ENCODE measurements at places on chromosomes 7 and 10.

GRCh38 chr10:119290301-119291048 lies 83.1 kb downstream of the GRK5 start:
- DNase-seq, result no peak

- DNase-seq, result peak; percentile 55
These were observed 57.2 kb upstream of the ECHDC3 start for GRCh38 chr10:11684717-11685645.

GRCh38 chr7:3011211-3011852 lies 32.3 kb downstream of the CARD11 start:
- no peak for DNase-seq

DNA sequence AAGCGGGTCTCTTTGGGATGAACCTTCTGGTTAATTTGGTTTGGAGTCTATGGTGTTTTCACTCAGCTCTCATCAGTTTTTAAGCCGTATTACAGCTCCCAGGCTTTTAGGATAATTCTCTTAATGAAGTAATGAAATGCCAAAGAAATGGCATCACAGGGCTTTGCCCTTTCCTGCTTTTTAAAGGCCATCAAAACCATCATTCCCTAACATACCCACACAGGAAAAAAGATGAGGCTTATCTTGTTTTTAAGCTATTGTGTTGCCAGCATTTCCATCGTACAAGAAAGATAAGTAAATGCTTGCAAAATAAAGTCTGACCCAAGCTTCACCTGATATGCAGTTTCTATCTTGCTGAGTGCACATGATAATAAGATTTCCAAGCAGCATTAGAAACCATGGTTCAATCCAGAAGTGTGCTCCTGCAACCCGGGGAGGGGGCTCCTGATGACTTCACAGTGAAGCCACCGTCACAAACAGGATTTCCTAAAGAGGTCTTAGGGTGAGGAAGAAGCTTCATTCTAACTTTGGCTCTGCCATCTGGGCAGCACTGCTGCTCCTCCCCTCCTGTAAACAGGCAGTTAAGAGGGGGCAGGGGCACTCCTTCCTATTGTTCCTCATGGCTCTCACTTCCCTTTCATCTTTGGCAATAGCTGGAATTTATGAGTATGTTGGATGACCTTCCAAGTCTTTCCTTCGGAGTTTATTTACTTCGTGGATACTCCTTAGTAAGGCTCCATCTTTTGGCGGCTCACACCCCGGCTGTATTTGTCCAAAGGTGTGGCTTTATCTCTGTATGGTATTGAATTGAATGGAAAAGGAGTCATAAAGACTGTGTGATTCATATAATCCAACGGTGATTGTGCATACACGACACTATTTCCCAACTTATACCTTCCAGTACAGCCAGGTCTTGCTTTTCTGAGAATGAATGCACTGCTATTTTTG lies 55.2 kb upstream of the FAM133B start:
- no peak for DNase-seq

DNA sequence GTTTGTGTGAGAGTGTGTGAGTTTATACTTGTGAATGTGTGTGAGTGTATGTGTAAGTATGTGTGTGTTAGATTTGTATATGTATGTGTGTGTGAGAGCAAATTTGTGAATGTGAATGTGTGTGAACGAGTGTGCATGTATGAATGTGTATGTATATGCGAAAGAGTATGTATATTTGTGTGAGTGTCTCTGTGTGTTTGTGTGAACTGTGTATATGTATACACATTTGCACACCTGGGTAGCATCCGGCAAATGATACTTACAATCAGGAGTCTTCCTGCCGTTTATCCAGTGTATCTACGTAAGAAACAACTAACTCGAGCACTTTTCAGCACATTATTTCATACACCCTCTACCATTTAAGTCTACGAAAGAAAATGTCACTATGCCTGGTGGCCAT lies 487.4 kb downstream of the TNS3 start:
- DNase-seq, result no peak

- DNase-seq, result no peak
These were observed 279.5 kb downstream of the WDR37 start for GRCh38 chr10:1335642-1336041.

DNA sequence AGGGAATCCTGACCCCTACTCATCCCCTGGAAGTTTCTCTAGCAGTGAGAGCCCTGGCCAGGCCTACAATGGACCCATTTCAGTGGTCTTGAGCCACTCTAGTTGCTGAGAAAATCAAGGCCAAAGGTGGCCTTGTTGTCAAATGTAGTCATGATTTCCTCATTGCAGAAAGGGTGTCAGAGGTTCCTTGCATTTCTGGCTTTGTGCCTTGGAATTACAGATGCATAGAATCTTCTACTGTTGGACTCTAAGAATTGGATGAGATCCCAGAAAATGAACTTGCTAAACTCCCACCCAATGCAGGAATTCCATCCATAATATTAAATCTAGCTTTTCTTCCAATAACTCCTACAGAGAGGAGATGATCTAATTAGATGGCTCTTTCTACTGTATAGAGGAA lies 12.2 kb downstream of the CPA2 start:
- peak; percentile 63 for DNase-seq

GRCh38 chr10:86373251-86373650 lies 6.7 kb upstream of the GRID1 start:
- no peak for DNase-seq

DNA sequence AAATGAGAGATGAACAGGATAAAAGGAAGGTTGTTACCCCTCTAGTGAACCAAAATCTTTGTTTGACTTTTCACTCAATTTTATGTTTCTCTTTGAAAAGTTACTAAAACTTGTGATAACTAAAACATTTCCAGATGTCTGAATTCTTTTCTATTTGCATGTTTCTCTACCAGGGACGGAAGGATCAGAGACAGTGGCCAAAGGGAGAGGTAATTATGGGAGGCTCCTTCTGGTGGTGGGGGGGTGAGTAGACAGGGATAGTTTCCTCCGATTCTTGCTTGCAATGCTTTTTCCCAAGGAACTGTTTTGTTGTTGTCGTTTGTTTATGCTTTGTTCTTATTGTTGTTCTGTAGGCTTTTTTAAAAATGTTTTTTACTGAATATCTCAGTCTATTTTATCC lies 374.8 kb downstream of the INHBA start:
- DNase-seq, result no peak

GRCh38 chr7:68821846-68822245 lies 776.4 kb upstream of the AUTS2 start:
- DNase-seq, result no peak

All from HS-27A (cell line).